ENCODE measurements at places on chromosomes 5 and 9.

DNA sequence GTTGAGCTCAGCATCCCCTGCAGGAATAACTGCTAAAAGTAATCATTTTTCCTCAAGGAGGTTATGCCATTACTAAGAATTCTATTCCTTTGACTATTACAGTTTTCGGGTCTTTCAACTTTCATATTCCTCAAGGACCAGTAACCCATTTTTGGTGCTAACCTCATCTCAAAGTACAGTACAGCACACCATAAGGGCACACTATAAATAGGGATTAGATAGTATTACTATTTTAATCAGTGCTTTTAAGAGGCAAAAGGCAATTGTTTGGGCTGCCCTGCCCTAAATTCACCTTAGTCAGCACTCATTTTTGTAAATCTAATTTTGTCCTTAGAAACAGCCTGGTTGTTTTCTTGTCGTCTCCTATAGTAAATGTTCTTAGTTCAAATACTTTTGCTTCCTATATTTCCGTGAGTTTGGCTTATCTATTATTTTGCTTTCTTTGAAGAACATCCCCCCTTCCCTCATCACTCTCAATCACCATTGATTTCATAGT lies 13.6 kb upstream of the GARNL3 start:
- DNase-seq = no peak

GRCh38 chr5:133336969-133337410 lies 275.4 kb downstream of the FSTL4 start:
- DNase-seq = no peak

DNA sequence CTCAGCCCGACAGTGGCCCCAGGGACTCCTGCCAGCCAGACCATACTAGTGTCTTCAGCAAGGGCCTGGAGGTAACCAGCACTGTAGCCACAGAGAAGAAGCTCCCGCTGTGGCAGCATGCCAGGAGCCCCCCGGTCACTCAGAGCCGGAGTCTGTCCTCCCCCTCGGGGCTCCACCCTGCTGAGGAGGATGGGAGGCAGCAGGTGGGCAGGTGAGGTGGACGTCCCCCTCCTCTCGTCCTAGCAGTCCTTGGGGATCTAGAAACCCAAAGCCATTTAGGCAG lies 28.0 kb upstream of the LRRC14B start:
- no peak for DNase-seq

- no peak for DNase-seq
Measured at GRCh38 chr5:42927730-42928129, 112.4 kb downstream of the ANXA2R start.

- no peak for DNase-seq
Measured at GRCh38 chr9:32218100-32218767, 166.2 kb upstream of the ACO1 start.

- DNase-seq = no peak
Measured at GRCh38 chr9:112252194-112252593, 77.1 kb upstream of the SUSD1 start.

DNA sequence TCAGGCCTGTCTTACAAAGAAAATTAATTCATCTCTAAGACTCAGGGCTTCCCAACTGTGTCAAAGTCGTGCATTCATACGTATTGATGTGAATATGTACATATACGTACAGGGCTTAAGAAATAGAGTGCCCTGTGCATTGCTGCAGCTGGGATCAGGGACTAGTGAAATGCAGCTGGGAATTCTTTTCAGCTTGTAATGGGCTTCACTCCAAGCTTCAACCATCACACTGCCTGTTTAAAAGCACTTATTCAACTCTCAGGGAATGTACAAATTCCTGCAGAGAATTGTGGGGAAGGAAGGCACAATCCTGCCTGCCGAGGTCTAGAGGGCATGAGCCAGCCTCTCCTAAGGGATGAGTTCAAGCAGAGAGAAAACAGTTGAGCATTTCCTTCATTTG lies 59.6 kb upstream of the MAN2A1 start:
- peak; percentile 41 for DNase-seq

GRCh38 chr5:149264439-149265067 lies 7.1 kb upstream of the AFAP1L1 start:
- no peak for DNase-seq

DNA sequence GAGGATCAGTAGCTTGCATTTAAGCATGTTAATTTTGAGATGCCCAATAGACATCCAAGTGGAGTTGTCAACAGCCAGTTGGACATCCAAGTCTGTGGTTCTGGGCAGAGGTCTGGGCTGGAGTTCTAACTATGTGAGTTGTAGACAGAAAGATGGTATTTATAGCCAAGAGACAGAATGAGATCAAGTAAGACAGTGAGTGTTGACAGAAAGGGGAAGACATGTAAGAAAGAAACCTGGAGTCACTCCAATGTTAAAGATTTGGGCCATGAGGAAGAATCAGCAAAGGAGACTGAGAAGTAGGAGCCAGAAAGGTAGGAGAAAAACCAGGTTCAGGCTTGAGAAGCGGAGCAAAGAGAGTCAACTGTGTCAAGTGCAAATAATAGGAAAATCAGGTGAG lies 95.5 kb upstream of the PUM3 start:
- DNase-seq = no peak

- DNase-seq = peak; percentile 22
Measured at GRCh38 chr5:96649251-96649662, 12.9 kb upstream of the CAST start.

GRCh38 chr5:43304525-43304924 lies 8.7 kb downstream of the HMGCS1 start:
- DNase-seq = peak; percentile 52

DNA sequence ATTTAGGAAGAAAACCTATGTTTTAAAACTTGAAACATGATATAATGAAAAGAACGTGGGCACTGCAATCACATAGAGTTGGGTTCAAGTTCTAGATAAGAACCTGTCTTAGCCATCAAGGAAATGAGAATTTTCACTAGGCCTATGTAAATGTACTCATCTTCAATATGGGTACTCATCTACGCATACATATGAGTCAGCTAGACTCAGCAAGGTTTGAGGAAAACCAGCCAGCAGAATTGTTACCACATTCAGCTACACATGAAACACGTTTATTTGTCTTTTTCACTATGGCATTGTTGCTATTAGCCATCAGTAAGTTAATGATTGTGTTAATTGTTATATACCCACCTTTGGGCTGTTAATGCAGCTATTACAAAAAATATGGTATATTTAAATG lies 146.3 kb downstream of the CHSY3 start:
- DNase-seq = no peak

- no peak for DNase-seq
Measured at GRCh38 chr5:88145221-88145610, 123.4 kb downstream of the TMEM161B start.

DNA sequence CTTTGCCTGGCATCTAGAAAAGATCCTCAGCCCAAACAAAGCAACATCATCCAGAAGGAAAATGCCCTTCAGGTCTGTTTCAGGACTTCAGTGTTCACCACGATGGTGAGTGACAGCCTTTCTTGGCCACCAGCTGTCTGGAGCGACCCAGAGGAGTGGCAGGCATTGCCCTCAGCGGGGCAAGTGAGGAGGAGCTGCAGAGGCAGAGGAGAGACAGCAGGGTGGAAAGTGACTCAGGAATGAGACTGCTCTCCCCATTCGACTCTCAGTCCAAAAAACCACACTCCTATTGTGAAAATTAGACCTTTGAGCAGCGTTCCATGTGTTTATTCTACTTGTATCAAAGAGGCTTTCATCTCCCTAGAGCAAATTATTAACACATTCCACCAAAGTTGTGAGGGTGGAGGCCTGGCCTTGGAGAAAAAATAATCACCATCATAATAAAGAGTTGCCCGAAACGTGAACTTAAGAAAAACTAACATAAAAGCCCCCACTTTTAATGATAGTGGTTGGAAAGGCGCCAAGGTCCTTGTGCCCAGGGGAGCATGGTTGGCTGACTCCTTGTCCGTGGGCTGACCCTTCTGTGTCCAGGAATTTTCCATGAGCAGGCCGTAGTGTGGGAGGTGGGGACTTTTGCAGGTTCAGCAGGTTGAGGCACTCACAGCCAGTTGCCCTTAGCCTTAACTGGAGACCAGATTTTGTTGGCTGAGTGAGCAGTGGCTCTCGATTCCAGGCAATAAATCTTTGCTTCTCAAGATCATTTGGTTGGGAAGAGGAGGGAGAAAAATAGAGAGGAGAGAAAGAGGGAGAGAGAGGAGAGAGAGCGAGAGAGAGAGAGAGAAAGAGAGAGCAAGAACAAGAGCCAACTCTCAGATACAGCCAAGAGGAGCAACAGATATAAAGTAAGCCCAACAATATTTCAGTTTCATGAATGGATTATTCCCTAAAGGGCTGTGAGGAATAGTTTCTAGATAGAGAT lies 125.9 kb upstream of the ANKRD55 start:
- DNase-seq = no peak

GRCh38 chr9:656926-657568 lies 184.4 kb upstream of the DMRT1 start:
- DNase-seq = no peak

DNA sequence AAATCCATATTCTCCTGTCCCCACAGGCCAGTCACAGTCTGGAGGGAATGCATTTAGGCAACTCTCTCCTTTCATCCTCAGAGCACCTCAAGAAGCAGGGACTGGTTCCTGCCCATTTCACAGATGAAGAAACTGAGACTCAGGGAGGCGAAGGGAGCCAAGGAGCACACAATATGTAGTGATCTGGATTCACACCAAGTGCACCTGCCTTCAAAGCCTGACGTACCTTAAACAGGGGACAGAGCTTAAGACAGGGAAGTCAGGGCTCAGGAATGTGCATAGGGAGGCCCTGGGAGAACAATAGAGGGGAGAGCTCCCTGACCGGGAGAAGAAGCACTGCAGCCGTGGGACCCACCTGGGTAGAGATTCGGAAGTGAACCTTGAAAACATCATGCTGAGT lies 83.0 kb downstream of the GABBR2 start:
- no peak for DNase-seq

GRCh38 chr5:33894566-33894965 lies 2.8 kb upstream of the ADAMTS12 start:
- peak; percentile 54 for DNase-seq

GRCh38 chr9:82171271-82171670 lies 182.7 kb downstream of the SPATA31D1 start:
- no peak for DNase-seq

DNA sequence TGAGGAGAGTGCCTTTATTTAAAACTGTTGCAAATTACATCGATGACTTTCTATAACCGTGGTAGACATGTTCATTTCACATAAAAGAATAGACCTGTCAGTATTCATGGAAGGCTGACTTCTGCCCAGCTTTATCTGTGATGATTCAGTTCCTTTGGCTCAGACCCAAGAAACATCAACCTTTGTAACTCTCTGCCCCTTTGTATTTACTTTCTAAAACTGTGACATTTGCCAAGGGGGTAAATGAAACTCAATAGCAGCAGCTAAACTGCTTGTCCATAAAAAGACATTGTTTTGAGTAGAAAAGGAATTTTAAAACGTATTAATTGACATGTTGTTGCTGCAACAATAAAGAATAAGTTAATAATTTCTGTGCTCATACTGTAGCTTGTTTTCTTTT lies 137.8 kb upstream of the ANKH start:
- DNase-seq = peak; percentile 51

DNA sequence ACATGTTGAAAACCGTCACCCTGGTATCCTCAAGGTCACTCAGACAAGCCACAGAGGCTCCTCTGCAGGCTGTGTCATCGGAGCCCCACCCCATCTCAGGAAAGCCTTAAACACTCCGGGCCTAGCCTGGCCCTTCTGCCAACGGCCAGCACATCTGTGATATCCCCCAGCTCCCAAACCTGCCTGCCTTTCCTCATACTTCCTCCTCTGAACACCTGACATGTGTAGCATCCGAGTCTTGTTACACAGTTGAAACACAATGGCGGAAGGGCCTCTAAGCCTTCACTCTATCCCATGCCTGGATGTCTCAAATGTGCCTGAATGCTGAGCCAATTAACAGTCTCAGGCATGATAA lies 32.9 kb upstream of the TGFBR1 start:
- DNase-seq = no peak

- DNase-seq = no peak
Measured at GRCh38 chr9:21974722-21975409, 19.3 kb downstream of the CDKN2A start.

DNA sequence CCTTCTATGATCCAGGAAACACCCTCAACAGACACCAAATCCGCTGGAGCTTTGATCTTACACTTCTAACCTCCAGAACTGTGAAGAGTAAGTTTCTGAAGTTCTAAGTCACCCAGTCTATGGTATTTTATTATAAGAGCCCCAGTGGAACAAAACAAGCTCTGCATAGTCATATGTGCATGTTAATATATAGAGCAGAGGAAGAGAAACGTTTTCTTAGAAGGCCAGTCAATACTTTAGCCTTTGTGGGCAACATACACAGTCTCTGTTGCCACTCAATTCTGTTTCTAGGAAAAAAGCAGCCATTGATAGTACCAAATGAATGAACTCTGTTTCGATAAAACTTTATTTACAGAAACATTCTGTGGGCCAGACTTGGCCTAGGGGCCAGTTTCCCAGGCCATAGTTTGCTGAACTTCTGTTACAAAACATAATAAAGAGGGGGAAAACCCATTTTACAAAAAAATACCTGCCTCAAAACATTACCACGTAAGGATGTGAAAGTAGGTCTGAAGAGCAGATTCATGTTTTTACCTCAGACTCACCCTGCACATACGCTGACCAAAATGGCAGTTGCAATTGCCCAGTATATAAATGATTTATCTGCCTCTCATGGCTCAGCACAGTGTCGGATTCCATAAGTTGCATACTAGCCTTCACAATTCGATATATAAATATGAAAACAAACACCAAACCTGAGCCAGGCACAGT lies 350.5 kb downstream of the SLIT3 start:
- DNase-seq = no peak

DNA sequence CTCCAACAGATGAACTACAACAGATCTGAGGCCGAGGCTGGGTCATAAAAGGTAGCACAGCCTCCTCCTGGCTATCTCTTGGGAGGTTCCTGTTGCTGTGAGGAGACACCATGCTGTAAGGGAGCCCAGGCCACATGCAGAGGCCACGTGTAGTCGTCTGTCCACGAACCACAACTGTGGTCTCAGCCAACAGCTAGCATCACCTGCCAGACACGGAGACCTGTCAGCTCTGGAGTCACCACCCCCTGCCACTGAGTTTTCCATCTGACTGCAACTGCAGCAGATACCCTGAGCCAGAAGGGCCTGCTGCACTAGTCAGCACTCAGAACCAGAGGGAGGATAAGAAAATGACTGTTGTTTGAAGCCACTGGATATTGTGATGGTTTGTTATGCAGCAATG lies 12.7 kb upstream of the GOLM1 start:
- DNase-seq = no peak

DNA sequence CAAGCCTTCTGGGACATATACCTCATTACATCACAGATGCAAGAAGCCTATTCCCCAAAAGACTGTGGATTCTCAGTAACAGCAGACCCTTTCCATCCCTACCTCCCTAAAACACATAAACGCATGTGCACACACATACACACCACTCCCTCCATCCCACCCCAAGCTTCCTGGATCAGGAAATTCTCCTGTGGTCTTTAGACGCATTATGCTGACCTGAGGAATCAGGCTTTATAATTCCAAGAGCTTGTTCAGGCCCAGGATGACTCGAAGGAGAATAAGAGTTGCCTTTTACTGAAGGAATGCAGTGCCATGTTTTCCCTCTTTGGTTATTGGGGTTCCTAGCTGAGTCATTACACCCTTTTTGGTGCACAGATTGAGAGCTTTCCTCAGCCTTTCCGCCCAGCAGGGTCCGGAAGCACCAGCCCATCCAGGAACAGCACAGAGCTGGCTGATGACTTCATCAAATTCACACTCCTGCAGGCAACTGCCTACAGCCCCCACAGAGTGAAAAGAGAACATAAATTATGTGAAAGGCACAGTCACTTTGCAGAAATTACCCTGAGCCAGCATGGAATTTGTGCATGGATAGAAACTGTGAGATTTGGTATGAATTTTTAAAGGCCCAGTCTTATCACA lies 385.0 kb upstream of the TRPC7 start:
- peak; percentile 60 for DNase-seq

GRCh38 chr9:120765910-120766425 lies 27.2 kb downstream of the FBXW2 start:
- no peak for DNase-seq
